ENCODE measurements at places on chromosomes 6 and 20. TPM values are rescaled to one million over a fixed set of nuclear protein-coding genes. Genes with fewer than 3 reads are reported as not detected.
A peak's percentile ranks its signal among the peaks of the same experiment; 100 is the strongest.

DNA sequence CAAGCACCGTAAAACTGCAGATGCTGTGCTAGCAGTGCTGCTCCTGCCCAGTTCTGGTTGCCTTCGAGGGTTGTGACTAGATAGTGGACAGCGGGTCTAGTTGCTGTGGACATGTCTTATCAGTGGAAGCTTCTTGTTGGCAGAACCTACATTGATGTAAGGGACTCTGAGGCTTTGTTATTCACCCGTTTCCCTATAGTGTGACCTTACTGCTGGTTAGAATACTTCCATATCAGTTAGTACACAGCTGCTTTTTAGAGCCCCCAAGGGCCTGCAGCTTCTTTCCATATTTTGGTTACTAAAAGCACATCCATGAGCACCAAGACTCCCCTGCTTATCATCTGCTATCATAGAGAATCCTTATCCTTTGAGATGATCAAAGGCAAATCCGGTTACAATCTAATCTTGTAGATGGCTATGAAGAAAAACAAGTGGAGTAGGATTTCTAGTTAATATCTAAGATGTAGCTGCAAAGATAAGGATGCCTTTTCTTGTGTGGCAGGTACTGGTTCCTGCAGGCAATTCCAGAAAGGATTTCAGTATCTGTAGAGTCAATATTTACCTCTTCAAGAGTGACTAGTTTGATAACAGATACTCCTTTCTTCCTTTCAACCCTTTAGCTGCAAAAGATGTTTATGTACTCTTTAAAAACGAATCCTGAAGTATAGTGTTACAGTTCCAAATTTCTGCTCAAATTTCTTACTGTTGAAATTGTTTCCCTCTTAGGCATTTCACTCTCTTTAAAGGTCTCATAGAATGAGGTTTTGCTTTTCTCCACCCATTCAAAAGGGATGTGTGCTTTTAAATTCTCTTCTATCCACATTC, 163.6 kb downstream of the JARID2 start:
- H3K27me3 ChIP-seq = no peaks in the 10 kb centered on the region
- H3K27ac ChIP-seq = no peak overlapping the region
- no peaks in the 10 kb centered on the region for H3K4me1 ChIP-seq
- no peak for DNase-seq

- no peaks in the 10 kb centered on the region for H3K4me1 ChIP-seq
- H3K27ac ChIP-seq = no peak overlapping the region
- no peaks in the 10 kb centered on the region for H3K36me3 ChIP-seq
- no peak for DNase-seq
- H3K27me3 ChIP-seq = peaks cover 41% of the 10 kb centered on the region
- no peak overlapping the region for H3K4me3 ChIP-seq
Measured at GRCh38 chr20:21394551-21394950, 2.8 kb downstream of the NKX2-4 start.

DNA sequence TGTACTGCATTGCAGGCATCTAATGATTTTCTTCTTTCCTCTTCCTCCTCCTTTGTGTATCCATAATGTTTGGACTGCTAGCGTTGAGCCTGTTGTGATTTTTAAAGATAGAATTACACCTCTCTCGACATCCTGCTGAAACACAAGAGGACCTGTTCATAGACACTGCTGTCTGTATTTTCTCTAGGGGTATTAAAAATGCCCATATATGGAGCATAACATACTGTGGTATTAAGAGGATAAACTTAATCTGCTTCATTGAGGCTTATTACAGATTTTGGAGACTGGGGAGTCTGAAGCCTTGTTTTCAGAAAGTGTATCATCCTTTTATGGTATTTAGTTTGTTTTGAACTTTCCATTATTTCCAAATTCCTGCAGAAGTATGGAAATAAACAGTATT, 414.3 kb downstream of the CDKAL1 start:
- H3K4me3 ChIP-seq = no peak overlapping the region
- no peak overlapping the region for H3K27ac ChIP-seq
- H3K36me3 ChIP-seq = no peaks in the 10 kb centered on the region
- no peak for DNase-seq
- H3K27me3 ChIP-seq = no peaks in the 10 kb centered on the region

DNA sequence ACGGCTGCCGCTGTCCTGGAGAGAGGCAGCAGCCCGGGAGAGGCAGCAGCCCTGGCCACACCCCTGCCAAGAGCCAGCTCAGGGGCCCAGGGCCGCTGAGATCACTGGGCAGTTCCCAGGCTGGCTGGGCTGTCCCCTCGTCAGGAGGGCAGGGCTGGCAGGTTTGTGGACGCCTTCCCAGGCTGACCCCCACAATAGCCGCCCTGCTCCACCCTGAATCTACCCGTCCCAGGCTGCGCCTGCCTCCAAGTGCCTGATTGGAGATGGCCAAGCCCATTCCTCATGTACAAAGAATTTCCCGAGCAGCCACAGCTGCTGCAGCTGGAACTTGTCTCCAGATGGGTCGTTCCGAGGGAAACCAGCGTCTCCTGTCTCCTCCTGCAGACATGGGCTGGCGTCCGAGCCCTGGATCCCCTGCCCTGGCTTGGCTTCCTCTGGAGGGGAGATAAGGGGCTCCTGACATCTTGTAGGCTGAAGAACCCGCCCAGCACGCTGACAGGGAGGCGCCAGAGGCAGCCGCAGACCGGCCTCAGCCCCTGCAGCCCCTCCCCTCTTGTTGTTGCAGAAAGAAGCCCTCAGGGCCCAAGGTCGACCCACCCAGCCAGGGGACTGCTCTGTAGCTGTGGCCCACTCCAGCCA, 9.4 kb upstream of the GATA5 start:
- no peak overlapping the region for H3K27ac ChIP-seq
- H3K27me3 ChIP-seq = no peaks in the 10 kb centered on the region
- no peak overlapping the region for H3K4me3 ChIP-seq
- no peak for DNase-seq

- no peaks in the 10 kb centered on the region for H3K36me3 ChIP-seq
- H3K4me3 ChIP-seq = no peak overlapping the region
- DNase-seq = no peak
Measured at GRCh38 chr6:2547355-2547754, 203.4 kb downstream of the MYLK4 start.

DNA sequence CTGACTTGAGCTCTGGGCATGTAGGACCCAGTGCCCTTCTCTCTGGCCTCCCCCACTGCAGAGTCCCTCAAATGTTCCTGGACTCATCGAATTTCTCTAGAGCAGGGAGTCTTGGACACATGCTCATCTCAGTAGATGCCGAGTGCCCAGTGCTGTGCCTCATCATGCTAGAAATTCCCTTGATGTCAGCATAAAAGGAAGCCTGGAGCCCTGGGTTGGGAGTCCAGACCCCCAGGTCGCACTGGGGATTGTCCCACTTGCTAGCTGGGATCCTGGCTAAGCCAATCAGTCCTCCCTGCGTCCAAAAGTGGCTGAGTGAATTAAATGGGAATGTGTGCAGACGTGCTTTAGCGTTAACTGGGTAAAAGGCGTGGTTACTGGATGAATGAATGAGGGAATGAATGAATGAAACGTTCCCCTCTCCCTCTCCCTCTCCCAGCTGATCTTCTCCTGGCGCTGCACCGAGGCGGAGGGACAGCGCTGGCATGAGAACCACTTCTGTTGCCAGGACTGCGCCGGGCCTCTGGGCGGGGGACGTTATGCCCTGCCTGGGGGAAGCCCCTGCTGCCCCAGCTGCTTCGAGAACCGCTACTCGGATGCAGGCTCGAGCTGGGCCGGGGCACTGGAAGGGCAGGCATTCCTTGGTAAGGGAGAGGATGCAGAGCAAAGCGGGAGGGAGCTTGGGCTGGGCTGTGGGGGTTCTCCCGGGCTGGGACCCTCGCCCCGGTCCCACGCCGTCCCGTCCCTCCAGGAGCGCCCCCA, 1.6 kb upstream of the TOMM6 start:
- H3K27me3 ChIP-seq = no peaks in the 10 kb centered on the region
- H3K4me3 ChIP-seq = peak overlapping the region; percentile 94
- peaks cover 40% of the 10 kb centered on the region for H3K4me1 ChIP-seq
- H3K27ac ChIP-seq = peak overlapping the region; percentile 88
- H3K36me3 ChIP-seq = peaks cover 7% of the 10 kb centered on the region

DNA sequence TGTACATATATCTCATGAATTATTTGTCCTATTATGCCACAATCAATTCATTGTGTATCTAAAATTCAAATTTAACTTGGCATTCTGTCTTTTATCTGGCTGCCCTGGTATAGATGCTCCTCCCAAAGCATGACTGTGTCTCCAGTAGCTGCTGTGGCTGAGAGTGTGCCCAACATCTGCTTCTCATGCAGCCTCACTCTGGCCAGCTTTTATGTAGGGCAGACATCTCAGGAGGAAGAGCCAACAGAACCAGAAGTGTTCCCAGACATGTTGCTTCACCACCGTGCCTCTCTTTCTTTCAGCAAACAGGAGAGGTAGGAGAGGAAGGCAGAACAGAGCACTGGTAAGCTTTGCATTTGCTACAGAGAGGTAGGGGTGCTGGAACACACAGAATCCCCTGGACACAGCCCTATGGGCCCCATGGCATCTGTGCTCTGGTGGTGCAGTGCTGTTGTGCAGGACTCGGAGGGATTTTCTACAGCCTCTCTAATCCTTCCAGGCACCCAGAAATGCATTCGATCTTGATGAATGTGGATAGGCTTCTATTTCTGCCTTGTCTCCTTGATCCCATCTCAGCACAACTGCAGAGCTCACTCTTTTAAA, 637.1 kb downstream of the UTRN start:
- DNase-seq = no peak
- H3K4me3 ChIP-seq = no peak overlapping the region
- H3K27ac ChIP-seq = no peak overlapping the region
- no peaks in the 10 kb centered on the region for H3K36me3 ChIP-seq
- H3K4me1 ChIP-seq = no peaks in the 10 kb centered on the region

DNA sequence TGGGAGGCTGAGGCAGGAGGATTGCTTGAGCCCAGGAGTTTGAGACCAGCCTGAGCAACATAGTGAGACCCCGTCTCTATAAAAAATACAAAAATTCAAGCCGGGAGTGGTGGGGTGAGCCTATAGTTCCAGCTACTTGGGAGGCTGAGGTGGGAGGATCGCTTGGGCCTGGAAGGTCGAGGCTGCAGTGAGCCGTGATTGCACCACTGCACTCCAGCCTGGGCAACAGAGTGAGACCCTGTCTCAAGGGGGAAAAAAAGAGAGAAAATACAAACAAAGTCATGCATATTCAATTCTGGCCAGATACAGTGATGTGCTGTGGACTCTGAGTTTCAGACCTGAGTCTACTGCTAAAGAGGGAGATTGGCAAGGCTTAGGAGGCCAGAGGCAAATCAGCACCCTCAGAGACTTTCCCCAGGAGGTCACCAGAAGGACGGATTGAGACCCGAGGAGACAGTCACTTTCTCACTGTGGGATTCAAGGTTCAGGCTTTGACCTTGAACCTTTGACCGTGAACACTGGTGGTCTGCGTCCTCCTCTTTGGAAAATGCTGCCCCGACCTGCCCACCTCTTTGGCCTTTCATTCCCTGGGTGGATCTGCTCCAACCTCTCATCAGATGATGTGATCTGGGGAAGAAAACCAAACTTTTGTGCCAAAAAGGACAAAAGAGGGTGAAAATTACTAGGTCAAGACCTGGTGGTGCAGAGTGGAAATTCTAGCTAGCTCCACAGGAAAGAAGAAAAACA, 31.2 kb downstream of the TGM2 start:
- H3K27ac ChIP-seq = peak overlapping the region; percentile 55
- H3K4me3 ChIP-seq = no peak overlapping the region
- H3K4me1 ChIP-seq = peaks cover 36% of the 10 kb centered on the region
- no peaks in the 10 kb centered on the region for H3K27me3 ChIP-seq
- H3K36me3 ChIP-seq = peaks cover 62% of the 10 kb centered on the region
- DNase-seq = no peak

GRCh38 chr20:13295637-13296036, 74.6 kb downstream of the ISM1 start:
- H3K36me3 ChIP-seq = no peaks in the 10 kb centered on the region
- no peaks in the 10 kb centered on the region for H3K27me3 ChIP-seq
- H3K4me1 ChIP-seq = no peaks in the 10 kb centered on the region
- H3K4me3 ChIP-seq = no peak overlapping the region

GRCh38 chr6:235763-236360, 56.4 kb upstream of the DUSP22 start:
- DNase-seq = no peak
- no peaks in the 10 kb centered on the region for H3K27me3 ChIP-seq
- H3K4me1 ChIP-seq = no peaks in the 10 kb centered on the region
- H3K27ac ChIP-seq = no peak overlapping the region

- no peak overlapping the region for H3K4me3 ChIP-seq
- no peaks in the 10 kb centered on the region for H3K36me3 ChIP-seq
- H3K4me1 ChIP-seq = no peaks in the 10 kb centered on the region
- H3K27me3 ChIP-seq = no peaks in the 10 kb centered on the region
- no peak overlapping the region for H3K27ac ChIP-seq
- no peak for DNase-seq
Measured at GRCh38 chr6:45946887-45947286, 68.8 kb downstream of the CLIC5 start.

DNA sequence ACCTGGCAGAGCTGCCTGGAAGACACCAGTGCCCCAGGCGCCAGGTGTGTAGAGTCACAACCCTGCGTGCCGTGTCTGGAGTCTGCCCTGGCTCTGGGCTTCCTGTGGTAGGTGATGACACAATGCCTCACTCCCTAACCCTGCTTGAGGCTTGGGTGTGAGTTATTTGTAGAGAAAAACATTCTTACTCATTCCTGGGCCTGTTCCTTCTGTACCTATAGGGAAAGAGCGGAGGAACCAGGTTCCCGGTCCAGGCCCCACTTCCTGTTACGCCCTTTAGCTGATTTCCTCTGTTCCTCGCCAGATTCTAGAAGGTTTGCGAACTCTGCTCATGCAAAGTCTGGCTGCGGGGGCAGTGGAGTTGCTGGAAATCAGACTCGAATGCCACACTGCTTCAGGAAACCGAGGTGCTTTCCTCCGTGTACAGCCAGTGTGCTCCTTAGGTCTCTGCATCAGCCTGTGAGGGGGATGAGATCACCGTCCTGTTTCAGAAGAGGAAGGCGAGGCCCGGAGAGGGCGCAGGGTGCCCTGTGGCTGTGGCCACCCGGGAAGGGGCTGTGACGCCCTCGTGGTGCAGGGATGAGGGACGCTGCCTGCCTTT, 67.1 kb upstream of the DUSP22 start:
- no peaks in the 10 kb centered on the region for H3K4me1 ChIP-seq
- peak overlapping the region; percentile 3 for H3K4me3 ChIP-seq
- no peaks in the 10 kb centered on the region for H3K27me3 ChIP-seq

- DNase-seq = no peak
- H3K27ac ChIP-seq = no peak overlapping the region
- H3K4me3 ChIP-seq = no peak overlapping the region
- H3K4me1 ChIP-seq = no peaks in the 10 kb centered on the region
- no peaks in the 10 kb centered on the region for H3K36me3 ChIP-seq
Measured at GRCh38 chr20:37504404-37505096, 16.5 kb upstream of the NNAT start.

POPDC3 gene
- not detected for total RNA-seq

TTK gene
- total RNA-seq = 5.3 TPM

MYH7B gene
- total RNA-seq = 0.14 TPM

CLPSL1 gene
- total RNA-seq = not detected

MICA gene
- total RNA-seq = 15.0 TPM

OPRM1 gene
- not detected for total RNA-seq

All from thoracic aorta (tissue), 2 donors.